ENCODE measurements at places on chromosomes 2 and 18.

- DNase-seq, result no peak
Observed at GRCh38 chr2:156619021-156619539, 182.9 kb downstream of the GPD2 start.

- DNase-seq, result no peak
Observed at GRCh38 chr2:214401580-214401979, 9.3 kb upstream of the VWC2L start.

DNA sequence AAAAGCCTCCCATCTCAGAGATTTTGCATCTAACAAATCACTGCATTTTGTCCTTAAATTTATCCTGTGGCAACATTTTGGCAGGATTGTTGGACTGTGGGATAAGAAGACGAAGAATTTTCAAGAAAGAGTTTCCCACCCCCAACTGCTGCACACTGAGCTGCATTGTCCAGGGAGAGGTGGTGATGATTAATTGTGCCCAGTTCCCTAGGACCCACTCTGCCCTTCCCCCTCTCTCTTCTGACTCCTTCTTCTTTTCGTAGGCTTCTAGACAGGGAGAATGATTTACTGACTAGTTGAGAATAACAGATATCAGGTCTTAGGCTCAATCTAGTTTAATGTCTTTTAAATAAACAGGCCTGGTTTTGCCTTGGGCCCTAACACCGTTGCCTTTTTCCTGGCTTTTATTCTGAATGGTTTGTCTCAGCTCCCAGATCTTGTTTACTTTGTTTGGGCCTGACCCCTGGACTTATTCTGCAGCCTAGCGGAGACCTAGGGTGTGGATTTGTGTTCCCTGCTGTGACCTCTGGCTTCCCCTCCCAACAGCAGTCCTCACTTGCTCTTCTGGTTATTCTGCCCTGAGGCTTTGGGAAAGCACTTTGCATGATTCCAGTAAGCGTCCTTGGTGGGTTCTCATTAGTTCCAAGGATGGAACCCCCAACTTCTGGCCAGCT, 233.3 kb downstream of the INSIG2 start:
- no peak for DNase-seq

DNA sequence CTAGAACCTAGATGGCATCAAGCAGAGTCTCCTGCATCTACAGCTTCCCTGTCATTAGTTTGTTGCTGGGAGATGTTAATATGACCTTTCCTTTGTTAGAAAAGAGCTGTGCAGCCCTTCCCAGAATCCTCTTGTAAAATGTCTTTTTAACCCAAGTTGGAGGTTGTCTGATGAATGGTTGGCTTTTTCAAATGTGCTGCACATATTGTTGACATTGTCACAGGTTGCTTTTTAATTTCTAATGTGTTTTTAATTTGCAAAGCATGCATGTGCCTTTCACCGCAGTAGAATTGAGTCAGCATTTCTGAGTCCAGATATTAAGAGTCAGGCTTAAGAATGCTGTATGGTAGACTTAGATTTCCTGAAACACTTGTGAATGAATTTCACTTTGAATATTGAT, 120.8 kb downstream of the GREB1L start:
- DNase-seq, result no peak

DNA sequence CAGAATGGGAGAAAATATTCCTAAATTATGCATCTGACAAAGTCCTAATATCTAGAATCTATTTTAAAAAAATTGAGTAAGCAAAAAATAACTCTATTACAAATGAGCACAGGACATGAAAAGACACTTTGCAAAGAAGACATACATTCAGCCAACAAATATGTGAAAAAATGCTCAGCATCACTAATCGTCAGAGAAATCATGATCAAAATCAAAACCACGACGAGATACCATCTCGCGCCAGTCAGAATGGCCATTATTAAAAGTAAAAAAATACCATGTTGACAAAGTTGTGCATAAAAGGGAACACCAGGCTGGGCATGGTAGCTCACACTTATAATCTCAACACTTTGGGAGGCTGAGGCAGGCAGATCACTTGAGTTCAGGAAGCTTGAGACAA, 63.5 kb downstream of the EVA1A start:
- DNase-seq, result no peak

- no peak for DNase-seq
Observed at GRCh38 chr2:33666879-33667278, 67.8 kb upstream of the FAM98A start.

DNA sequence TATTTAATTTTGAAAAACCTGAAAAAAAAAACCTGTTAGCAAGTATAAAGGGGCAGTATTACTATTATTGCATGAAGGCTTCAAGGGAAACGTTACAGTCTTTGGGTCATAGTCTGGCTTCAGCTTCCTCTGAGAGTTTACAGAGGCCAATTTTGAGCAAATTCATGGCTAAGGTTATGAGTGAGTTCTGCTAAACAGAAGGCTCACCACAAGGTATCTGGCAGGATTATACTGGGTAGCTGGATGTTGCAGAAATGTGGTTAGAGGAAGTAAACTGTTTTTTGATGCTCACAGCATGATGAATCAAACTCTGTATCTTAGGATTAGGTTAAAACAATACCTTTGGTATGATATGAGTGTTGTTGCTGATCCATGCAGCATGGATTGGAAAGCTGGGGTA, 9.3 kb downstream of the MRPL19 start:
- no peak for DNase-seq

DNA sequence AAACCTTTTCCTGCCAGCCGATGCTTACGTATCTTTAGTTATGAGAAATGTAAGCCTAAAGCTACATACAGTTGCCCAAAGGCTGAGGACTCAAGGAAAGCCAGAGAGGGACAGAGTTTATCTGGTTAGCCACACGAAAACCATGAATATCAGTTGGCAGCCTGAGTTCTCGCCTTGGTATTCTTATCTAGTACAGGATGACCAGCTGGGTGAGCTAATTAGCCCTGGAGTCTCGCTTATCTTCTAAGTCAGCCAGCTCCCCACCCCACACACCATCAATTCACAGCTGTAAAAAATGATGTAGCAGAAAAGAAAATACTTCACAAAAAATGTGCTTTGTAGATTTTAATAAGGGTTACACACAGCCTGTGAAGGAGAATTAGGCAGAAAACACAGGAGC, 617.5 kb upstream of the SOX11 start:
- DNase-seq, result no peak

- no peak for DNase-seq
Observed at GRCh38 chr2:23120161-23120560, 264.8 kb upstream of the KLHL29 start.
